Stimulated activated CD8-positive, alpha-beta memory T cell treated with anti-CD3 and anti-CD28 coated beads, Interleukin-2, amount 100 ng/mL, for 48 hours (primary cell): ENCODE measurements at places on chromosomes 5 and 9.

DNA sequence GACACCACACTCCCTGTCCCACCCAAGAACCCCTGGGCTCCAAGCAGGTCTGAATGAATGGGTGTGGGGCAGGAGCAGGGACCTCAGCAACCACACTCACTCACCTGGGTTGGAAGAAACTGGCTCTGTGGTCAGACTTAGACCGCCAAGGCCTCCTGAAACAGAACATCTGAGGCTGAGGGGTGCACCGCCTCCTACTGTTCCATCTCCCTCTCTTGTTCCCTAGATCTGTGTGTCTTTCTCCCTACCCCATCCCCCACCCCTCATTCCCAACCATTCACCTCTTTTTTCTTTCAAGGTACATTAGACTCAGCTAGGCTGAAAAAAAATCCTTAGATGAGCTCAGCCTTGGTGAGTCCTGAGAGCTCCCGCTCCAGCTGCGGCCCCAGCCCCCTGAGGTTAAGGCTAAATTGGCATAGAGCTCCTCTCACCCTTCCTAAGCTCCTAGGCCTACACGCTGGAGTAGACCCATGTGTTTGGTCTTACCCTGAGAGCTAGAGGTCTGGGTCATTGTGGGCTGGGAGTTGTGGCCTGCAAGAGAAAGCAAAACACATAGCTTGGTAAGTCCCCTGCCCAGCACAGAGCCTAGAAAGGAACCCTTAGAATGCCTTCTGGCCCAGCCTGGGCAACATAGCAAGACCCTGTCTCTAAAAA is 4.8 kb downstream of the ECSCR start:
- no peak for DNase-seq

GRCh38 chr5:126736141-126736540 is 40.8 kb upstream of the LMNB1 start:
- DNase-seq = no peak

DNA sequence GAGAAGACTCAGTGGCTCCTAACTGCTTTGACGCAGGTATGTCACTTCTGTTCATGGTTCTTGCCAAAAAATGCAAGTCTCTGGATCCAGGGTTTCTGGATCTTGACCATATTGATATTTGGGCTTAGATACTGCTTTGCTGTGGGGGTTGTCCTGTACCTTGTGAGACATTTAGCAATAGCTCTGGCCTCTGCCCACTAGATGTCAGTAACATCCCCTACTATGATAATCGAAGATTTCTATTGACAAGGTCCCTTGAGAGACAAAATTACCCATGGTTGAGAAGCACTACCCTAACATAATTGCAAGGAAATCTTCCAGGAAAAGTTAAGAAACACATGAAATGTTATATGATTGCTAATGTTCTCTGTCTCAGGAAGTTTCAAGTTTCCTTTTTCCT is 285.4 kb downstream of the TMEM232 start:
- DNase-seq = no peak

- no peak for DNase-seq
Measured at GRCh38 chr9:122389799-122390481, 19.1 kb downstream of the PTGS1 start.

DNA sequence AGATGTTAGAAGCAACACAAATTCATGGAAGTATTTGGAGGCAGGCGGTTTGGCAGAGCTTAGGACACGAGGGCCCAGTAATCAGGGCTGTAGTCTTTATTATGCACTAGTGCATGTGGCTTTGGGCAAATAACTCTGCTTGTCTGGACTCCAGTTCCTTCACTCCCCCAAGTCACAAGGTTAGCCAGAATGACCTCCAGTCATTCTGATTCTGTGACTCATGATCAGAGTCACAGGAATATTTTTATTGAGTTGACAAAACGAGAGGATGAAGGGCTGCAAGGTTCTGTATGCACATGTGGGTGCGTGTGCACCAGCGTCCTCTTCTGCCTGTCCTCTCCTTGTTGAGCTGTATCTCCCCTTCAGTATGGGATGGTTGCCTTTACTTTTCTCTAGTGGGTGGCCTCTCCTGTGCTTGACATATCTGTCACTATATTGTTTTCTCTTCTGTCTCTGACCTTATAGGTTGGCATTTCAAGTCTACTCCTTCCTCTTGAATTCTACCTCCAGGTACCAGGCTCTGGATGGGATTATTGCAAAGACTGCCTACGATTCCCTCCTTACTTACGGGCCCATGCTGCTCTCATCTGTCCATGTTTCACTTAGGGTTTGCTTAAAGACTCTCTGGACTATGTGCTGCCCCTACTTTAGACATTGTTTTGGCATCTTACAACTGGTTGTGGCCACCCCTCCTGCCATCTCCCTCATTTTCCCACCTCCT is 94.6 kb downstream of the KDM4C start:
- no peak for DNase-seq

GRCh38 chr5:89349246-89349980 is 466.4 kb upstream of the MEF2C start:
- DNase-seq = no peak

DNA sequence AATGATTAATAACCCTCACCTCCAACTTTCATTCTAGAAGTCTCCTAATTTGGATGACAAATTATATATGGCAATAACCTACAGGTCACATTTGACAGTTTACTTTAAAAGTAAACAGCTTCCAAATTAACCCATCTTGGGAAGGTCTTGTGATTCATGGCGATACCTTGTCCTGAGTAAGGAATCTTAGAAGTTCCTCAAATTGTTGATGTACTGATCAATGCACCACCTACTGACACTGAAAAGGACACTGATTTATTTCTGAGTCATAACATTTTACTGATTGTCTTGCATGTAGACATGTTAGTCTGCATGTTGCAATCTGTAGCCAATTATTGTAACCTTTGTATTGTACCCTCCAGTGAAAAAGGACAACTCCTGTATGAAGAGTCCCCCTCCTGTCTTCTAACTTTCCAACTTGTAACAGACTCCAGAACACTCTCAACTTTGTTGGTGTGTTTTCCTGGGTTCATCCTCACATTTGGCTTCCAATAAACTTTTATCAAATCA is 16.0 kb upstream of the SLC22A5 start:
- DNase-seq = no peak

DNA sequence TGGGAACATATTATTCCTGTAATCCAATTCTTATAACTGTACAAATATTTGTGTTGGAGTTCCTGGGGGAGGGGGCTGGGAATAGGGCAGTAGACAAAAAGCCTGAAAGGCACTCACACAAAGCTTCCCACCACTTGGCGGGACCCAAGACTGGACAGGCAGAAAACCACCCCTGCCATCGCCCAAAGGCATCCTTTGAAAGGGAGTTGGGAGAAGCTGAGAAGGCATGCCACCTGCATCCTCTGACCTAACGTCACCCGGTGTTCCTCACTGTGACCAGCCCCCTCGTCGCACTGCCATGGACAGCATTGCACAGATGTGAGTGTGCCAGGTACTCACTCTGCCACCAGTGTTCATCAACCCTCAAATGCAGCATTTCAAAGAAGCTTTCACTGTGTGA is 80.6 kb upstream of the SMIM23 start:
- no peak for DNase-seq

DNA sequence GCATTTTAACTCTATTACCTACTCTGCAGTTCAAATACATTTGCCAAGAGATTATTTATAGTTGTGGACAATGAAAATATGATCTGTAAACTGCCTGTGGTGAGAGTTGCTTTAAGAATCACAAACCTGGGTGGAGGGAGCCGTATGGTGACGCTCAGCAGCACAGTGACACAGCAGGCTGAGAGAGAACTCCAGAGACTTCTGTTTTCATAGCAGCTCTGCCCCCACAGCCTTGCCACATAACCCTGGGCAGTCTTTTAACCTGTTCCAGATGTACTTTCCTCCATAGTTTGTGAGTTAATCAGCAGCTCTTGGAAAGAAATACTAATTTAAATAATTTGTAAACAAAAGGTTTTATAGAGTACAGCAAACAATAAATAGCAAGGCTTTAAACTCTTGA is 450.5 kb downstream of the ELAVL2 start:
- no peak for DNase-seq

- DNase-seq = no peak
Measured at GRCh38 chr9:127983847-127984289, 3.1 kb upstream of the EEIG1 start.

DNA sequence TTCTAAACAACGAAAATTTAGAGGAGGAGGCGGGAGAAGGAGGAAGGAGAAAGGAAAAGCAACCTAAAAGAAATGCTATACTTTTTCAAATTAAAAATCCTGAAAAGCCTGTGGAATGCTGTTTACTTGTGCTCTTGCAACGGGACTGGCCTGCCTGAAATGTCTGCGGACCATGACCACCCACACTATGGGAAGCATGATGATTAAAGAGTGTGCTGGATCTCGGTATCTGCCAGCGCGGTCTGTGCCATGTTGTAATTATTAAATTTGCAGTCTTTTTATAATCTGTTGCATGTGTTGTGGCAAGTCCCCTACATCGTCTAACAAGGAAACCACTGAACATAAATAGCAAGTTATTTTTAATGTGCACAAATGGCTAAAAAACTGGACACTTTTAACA is 111.4 kb downstream of the FANCC start:
- no peak for DNase-seq

GRCh38 chr5:89342106-89342876 is 459.3 kb upstream of the MEF2C start:
- DNase-seq = no peak

DNA sequence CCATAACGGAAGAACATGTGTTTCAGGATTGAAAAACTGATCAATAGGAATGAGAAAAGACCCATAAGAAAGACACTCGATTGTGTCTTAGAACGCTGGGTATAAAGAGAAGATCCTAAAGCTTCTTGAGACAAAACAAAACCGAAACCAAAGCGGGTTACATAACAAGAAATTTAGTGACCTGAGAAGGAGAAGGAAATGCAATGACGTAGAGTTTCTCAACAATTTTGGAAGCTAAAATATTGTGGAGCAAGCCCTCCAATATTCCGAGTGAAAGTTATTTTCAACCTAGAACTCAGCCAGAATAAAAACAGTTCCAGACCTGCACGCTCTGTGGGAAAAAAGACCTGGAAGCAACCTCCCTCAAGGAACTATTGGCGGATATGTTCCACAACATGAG is 81.9 kb upstream of the FREM1 start:
- no peak for DNase-seq

DNA sequence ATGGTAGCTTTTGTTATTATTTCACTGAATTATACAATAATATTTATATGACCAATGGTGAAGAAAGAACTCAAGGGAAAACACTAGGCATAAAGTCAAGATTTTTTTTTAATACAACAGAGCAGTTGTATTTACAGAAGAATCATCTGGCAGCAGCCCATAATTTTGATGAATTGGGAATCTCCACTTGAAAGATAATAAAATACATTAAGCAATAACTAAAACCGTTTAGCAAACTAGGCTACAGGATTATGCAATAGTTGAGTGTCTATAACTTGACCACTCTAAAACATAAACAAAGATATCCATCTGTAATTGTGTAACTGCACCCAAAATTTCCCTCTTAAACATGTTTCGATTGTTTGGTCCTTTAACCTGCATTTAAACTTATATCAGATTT is 80.8 kb downstream of the SNCAIP start:
- no peak for DNase-seq

GRCh38 chr9:14306672-14307660 is 7.0 kb downstream of the NFIB start:
- DNase-seq = no peak

GRCh38 chr5:57666582-57666981 is 184.0 kb upstream of the ACTBL2 start:
- DNase-seq = no peak

GRCh38 chr9:114911167-114911821 is 19.1 kb downstream of the TNFSF8 start:
- DNase-seq = no peak

- DNase-seq = no peak
Measured at GRCh38 chr5:120240706-120241105, 223.4 kb upstream of the PRR16 start.

GRCh38 chr9:100525563-100525962 is 52.3 kb upstream of the CAVIN4 start:
- DNase-seq = no peak

DNA sequence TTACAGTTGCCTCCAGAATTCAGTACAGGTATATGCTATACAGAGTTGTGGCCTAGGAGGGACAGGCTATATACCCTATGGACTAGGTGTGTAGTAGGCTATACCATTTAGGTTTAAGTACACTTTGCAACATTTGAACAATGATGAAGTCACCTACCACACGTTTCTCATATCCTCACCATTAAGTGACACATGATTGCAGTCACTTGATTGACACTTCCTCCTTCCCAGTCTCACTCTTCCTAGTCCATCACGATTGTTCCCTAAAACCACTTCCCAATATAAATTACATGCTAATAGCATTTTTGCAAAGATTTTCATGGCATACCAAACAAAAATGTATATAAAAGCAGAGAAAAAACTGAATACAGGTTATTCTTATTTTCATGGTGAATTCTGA is 312.2 kb downstream of the EPB41L4A start:
- no peak for DNase-seq

DNA sequence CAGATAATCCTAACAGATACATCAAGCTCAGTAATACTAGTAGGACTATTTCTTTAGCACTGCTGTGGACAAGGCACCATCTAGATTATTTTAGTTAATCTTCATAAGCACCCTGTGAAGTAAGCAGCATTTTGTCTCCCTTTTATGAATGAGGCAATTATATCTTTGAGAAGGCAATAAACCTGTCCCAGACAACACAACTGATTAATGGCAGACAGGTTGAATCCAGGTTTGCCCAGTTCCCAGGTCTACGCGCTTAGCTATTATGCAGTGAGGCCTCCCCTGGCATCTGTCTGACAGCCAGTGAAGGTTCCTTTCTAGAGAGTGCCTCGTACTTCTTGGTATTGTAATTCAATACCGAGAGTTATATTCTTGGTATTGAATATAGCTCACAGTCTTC is 9.7 kb upstream of the LVRN start:
- no peak for DNase-seq

- no peak for DNase-seq
Measured at GRCh38 chr5:29462241-29462640, 1731.2 kb upstream of the CDH6 start.

- DNase-seq = no peak
Measured at GRCh38 chr9:92982130-92982529, 34.8 kb downstream of the FGD3 start.

GRCh38 chr5:113421693-113422092 is 13.1 kb downstream of the TSSK1B start:
- no peak for DNase-seq
